ENCODE measurements at places on chromosomes 2 and 18. TPM values are rescaled to one million over a fixed set of nuclear protein-coding genes. Genes with fewer than 3 reads are reported as not detected.

SLC5A6 gene
- total RNA-seq = 39.8 TPM

DNA sequence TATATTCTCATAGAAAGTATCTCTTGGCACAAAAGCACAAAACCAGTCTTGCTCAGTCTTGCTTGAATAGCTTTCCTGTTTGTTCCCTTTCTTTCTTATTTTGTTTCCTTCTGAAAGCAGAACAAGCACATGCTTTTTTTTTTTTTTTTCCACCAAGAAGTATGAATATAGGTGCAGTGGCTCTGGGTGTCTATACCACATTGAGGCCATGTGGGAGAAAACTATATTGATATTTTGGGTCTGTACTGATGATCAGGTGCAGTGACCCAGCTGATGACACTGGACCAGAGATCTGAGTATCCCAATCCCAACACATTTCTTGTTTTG, 28.7 kb downstream of the GEMIN6 start:
- no peak for DNase-seq

DNA sequence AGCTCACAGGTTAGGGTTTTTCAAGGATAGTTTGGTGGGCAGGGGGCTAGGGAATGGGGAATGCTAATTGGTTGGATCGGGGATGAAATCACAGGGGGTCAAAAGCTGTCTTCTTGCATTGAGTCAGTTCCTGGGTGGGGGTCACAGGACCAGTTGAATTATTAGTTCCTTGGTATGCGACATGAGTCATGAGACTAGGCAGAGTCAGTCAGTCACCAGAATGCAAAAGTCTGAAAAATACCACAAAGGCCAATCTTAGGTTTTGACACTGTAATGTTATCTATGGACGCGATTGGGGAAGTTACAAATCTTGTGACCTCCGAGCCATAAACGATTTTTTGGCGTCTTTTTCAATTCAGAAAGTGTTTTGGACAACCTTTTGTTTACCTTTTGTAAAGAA, 101.2 kb downstream of the ZNF519 start:
- no peak for DNase-seq

DNA sequence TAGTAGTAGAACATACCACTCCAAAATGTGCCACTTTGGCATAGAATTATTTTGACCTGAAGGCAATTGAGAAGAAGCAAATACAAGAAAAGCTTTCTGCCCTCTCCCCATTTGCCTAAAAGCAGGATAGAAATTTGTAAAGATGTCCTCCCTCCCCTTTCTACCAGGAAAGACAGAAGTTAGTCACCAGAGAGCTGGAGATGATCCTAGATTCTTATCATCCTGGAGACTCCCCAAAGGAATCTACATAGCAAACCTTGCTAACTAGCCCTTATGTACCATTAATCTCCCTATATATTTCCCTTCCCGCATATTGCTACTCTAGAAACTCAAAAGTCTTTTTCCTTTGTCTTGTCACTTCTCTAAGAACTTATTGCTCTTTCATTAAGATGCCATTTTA, 12.6 kb upstream of the TMEM37 start:
- no peak for DNase-seq

- DNase-seq = no peak
Observed at GRCh38 chr2:134869946-134870736, 31.7 kb downstream of the ACMSD start.

GRCh38 chr2:16682431-16683118, 16.9 kb upstream of the CYRIA start:
- no peak for DNase-seq

DNA sequence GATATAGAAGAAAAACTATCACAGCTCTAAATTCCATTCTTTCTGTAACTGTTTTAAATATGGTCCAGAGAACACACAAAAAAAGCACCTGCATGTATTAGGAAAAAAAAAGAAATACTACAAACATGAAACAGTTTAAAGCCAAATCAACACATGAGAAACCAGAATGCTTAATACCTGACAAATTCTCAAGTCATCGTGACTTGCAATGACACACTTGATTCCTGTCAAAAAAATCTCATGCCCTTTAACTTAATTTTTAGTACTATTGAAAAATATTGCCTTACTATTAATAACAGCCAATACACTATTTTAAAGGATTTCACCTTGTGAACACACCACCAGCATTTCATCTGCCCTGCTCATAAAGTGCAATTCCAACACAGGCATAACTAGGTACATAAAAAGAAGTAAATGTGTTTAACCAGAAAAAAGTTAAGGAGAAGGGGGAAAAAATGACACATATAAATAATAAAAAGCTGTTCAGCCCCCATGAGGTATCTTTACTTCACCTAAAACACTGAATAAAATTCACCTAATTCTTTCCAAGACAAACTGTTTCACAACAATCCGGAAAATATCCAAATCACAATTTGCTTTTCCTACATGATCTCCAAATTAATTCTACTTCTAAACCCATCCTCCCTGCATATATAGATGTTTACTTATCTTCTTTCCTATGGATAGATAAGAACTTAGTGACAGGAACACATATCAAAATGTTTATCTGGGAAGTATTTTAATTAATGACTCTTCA, 10.8 kb downstream of the ROCK2 start:
- DNase-seq = no peak

GRCh38 chr2:67156796-67157195, 240.3 kb upstream of the ETAA1 start:
- DNase-seq = no peak

GRCh38 chr2:101762451-101763171, 65.1 kb downstream of the MAP4K4 start:
- no peak for DNase-seq

- no peak for DNase-seq
Observed at GRCh38 chr2:26095758-26096157, 61.9 kb downstream of the RAB10 start.

GRCh38 chr2:101012706-101013181, 10.7 kb downstream of the RPL31 start:
- DNase-seq = peak; percentile 11
